ENCODE measurements at places on chromosomes 6 and 20.

DNA sequence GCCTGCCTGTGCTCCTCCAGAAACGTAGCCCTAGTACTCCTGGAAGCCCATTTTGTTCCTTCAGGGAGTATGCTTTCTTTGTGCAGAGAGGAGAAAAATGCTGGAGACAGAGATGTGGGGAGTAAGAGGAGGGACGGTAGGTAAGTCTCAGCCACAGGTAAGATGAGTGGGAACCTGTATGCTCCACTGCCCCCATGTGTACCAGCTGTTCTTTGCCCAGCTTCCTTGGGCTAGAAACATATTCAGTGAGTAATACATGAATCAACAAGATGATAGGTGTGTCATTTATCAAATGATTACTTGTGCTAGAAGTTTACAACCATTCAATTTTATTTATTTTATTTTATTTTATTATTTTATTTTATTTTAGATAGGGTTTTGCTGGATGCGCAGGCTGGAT is 13.6 kb upstream of the CEP85L start:
- DNase-seq, result no peak

DNA sequence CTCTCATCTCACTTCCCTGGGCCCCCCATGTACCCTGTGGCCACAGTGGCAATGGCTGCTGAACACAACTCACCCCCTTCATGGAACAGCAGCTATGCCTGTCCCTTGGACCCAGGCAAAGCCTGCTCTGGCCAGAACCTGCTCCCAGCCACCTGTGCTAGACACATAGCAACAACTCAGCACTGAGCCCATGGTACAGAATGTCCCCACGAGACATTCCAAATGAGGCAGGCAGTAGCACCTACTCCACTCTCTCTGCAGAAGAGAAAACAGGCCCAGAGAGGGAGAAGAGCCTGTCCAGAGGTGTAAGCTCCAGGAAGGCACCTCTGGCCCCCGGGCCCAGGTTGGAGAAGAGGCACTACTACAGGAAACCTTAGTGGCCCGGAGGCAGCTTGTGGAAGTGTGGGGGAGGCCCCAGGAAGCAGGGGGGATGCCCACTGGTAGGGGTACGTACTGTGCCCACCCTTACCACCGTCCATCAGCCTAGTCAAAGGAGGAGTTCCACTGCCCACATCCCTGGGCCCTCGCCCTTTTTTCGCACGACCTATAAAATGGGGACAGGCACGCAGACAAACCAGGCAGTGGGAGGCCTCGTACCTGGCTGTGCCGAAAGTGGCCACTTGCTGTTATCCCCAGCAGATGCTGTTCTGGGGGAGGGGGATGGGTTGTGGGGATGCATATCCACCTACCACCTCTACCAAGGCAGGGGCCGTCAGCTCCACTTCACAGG is 97.2 kb downstream of the ASXL1 start:
- no peak for DNase-seq

DNA sequence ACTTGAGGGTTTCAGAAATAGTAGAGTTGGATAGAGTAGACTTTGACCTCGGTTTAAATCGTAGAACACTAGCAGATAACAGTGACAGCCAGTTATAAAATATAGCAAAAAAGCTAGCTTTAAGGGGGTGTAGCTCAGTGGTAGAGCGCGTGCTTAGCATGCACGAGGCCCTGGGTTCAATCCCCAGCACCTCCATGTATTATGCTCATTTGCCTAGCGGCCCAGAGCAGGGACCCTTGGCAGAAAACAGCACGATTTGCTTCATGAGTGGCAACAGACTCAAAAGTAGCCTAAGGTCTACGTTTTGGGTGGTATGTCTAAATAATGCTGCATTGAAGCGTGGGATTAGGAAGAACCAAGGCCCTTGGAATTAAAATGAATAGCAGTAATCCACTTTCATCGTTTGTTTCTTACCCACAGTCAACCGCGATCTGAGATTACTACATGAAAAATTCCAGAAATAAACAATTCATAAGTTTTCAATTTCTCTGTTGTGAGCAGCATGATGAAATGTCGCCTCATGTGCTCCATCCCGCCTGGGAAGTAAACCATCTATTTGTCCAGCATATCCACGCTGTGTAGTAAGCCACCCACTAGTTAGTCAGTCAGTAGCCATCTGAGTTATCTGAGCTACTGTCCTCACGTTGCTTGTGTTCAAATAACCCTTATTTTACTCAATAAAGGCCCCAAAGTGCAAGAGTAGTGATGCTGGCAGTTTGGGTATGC is 184.9 kb downstream of the GPX5 start:
- peak; percentile 10 for DNase-seq

- DNase-seq, result no peak
These were observed 7.2 kb downstream of the LPIN3 start for GRCh38 chr20:41347523-41348429.

- DNase-seq, result no peak
These were observed 43.1 kb upstream of the ZNF831 start for GRCh38 chr20:59120491-59120890.

DNA sequence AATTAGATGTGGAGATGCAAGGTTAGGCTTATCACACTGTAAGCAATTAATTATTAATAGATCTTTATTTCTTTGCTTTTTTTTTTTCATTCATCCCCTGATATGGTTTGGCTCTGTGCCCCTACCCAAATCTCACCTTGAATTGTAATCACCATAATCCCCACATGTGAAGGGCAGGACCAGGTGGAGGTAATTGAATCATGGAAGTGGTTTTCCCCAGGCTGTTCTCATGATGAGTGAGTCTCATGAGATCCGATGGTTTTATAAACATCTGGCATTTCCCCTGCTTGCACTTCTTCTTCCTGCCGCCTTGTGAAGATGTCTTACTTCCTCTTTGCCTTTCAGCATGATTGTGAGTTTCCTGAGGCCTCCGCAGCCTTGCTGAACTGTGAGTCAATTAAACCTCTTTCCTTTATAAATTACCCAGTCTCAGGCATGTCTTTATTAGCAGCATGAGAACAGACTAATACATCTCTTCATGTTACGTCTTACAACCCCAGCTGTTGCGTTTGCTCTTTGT is 333.8 kb downstream of the CDH26 start:
- DNase-seq, result no peak

DNA sequence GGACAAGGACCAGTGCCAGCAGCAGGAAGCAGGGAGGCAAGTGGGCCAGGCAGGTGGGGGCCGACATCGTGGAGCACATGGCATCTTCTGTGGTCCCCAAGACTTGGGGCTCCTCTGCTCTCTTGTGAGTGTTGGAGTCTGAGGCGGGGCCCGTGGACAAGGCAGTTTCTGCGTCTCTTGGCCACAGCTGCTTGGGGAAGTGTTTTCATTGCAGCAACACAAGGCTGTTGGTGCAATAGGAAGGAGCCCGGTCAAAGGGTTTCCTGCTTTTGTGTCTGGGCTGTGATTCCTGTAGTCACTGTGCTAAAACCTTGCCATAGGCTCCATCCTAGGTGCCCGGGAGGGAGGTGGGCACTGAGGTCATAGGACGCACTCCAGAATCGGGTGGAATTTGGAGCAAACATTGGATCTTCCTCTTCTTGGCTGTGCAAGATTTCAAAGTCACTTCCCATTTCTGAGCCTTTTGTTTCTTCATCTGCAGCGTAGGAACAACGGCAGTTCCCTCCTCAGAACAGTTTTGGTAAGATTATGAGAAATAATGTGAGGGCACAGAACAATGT is at the start of gene SIRPB2:
TSS of gene SIRPB2 (minus strand) at position 140 of the 560 bp plus-strand sequence. CDS start at position 79, 61 bp downstream.
- no peak for DNase-seq

DNA sequence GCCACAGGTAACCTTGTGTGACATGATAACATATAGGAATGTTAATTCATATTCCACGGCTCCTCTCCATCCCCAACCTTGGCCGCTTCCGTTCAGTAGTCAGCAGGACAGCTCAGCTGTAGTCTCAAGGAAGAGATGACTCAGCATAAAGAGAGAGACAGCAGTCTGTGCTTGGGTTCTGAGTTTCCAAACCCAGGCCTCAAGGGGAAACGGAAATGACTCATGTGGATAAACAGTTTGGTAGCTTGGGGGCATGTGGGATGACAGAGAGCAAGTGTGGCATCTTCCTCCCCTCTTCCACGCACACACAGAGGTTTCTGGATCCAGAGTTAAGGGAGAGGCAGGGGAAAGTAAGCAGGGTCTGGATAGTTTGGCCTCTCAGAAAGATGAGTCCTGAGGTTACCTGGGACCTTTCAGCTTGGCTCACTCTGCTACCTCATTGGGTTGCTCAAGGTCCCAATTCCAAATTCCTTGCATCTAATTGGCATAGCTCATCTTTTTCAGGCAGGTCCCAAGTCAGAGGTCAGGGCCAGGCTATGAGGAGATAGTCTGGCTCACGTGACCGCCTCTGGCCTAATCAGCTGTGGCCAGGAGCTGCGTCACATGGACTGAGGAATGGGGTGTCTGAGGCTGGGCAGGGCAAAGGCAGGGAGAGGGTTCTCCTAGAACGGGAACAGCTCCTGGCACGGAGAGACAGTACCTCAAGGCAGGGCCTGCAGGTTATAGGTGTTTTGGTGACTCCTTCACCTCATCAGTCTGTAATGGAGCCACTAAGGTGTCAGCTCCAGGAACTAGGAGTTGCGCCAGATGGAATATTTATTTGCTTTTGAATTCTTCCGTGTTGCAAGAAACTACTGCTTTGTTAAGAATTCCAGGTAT is 36.5 kb upstream of the MLN start:
- peak; percentile 5 for DNase-seq

- DNase-seq, result no peak
These were observed 4.7 kb downstream of the CDS2 start for GRCh38 chr20:5131502-5131901.

GRCh38 chr6:90106449-90106848 is 190.2 kb downstream of the BACH2 start:
- no peak for DNase-seq

DNA sequence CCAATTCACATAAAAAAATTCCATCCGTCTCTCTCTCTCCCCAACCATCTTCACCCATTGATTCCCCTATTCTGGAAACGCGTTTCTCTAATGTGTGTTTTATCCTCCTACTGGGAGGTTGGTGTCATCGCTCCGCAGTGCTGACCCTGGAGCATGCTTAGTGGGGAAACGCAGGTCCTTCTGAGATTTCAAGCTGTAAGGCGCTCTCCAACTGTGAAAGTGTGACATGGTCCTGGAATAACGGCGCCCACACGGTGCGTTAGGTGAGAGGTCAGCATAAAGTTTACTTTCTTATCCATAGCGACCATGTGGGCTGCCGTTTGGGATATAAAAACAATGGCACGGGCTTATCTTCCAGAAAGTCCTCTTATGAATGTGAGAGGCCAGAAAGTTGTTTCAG is 123.9 kb downstream of the WDR27 start:
- DNase-seq, result no peak

Measured in stimulated activated CD8-positive, alpha-beta memory T cell treated with anti-CD3 and anti-CD28 coated beads, Interleukin-2, amount 100 ng/mL, for 48 hours (primary cell).